ENCODE measurements at places on chromosomes 1 and 21.
A peak's percentile ranks its signal among the peaks of the same experiment; 100 is the strongest.

DNA sequence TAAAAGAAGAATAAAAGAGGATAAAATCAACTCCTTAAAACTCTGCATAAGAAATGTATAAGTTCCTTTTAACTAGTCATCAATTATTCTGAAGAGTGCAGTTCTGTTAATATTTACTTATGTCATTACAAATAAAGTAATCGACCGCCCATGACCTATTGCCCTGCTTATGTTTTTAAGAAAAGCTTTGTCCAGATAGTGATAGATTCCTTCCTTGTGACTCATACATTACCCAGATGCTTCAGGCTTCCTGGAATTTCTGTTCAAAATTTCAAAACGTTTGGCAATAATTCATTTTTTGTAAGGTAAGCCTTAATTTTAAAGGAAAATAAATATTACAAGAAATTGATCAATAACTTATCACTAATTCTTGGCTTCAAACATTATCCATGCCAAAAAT is 918.2 kb upstream of the ADGRL2 start:
- DNase-seq, result no peak

- no peak for DNase-seq
These were observed 155.4 kb upstream of the DUSP10 start for GRCh38 chr1:221897321-221897721.

GRCh38 chr1:7403265-7404045 is 367.6 kb upstream of the VAMP3 start:
- no peak for DNase-seq

DNA sequence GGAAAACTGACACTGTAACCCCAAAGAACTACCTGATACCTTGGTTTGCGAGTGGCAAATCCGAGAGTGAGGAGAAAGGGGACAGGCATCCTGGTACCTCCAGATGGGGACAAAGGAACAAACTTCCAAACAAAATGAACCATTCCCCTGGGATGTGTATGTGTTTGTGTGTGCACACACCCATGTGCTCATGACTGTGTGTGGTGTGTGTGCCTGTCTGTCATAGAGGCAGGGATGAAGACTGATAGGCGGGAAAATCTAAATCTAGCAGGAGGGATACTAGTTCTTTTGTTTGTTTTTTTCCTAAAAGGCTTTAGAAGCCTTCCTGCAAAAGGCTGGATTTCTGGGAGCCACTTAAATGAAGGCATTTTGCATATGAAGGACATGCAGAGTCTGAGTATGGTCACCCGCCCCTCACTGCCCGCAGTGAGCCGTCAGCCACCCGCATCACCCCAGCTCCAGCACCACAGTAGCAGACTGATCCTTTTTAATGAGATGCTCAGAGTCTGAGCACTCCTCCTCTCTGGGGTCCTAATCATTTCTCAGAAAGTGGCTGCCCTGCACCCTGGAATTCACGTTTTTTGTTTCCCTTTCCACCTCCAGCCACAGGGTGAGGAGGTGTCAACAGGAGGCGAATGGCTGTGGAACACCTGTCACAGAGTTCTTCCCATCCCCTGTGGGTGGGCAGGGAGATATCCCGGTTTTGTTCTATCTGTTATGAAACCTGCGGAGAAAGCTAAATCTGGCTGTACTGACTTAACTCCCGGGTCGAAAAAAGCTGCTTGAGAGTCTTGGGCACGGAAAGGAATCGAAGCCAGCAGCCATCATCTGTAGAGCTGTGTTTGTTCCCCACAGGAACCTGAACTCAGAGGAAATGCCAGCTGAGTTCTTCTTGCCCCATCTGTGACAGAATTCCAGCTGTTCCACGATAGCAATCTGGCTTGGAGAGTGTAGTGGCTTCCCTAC is 34.9 kb downstream of the UTP25 start:
- DNase-seq, result no peak

DNA sequence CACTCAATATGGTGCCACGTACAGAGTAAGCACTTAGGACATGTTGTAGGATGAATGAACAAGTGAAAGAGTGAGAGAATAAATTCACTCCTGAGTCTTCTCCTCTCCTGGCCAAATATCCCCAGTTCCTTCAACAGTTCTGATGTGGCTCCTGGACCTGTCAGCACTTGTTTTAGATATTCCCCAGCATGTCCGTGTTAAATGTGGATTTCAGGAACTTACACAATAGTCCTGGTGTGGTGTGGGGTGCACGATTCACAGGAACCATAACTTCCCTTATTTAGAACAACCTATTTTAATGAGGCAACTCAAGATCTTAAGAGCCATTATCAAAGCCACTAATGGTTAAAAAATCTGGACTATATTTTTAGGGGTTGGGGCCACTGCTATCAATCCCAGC is 39.0 kb upstream of the MYSM1 start:
- no peak for DNase-seq

- DNase-seq, result no peak
These were observed 23.9 kb upstream of the FAAH start for GRCh38 chr1:46370214-46370633.

DNA sequence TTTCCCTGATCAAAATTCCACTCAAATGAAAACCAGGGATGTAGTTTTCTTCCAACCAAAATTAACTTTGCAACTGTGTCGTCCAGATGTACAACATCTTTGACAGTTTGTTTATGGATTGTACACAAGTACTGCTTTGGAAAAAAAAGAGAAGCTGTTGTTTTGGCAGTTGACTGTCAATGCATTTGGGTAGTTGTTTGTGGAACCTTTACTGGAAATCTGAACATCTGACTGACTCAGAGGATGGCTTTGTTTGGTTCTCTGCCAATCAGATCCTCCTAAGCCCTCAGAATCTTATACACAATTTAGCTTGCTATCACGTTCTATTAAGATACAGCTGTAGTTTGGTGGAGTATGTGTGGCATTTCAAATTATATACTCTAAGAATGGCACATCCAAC is 195.0 kb downstream of the KCNK2 start:
- no peak for DNase-seq

DNA sequence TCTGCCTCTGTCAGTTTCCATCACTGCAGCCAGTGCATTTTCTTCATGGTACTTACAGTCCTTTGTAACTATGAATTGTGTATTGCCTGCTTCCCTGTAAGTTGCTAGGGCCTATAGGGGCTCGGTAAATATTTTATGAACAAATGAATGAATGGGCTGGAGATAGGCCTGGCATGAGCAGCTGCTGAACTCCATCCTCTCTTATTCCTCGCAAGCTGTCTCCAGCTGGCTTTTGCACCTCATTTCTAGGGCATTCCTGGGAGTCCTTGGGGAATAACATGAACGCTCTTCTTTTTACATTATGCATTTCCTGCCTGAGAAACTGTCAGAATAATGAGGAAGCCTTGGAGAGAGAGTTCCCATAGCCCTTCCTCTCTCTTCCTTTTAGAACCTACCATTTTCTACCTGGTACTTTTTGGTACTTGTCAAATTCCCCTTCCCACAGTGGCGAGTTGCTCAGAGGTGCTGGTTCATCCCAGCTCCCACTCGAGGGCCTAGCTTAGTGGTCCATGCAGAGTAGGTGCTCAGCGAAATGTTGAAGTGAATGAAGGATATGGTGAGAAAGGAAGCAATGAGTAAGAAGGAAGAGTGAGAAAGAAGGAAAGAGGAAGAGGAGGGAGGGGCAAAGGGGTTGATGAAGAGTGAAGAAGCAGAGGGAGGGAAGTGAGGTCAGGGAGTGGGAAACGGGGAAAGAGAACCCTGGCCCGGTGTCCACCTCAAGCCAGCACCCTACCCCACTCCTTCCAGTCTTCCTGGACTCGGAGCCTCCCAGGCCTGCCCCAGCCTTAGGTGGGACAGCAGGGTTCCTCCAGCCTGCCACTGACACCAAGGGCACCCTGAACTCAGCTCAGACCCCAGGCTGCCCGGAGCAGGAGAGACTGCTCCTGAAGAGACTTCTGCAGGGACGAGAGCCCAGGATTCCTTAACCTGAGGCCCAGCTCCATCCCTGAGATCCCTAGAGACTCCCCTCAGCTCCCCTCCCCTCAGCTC is 29.6 kb downstream of the KCNC4 start:
- DNase-seq, result no peak

DNA sequence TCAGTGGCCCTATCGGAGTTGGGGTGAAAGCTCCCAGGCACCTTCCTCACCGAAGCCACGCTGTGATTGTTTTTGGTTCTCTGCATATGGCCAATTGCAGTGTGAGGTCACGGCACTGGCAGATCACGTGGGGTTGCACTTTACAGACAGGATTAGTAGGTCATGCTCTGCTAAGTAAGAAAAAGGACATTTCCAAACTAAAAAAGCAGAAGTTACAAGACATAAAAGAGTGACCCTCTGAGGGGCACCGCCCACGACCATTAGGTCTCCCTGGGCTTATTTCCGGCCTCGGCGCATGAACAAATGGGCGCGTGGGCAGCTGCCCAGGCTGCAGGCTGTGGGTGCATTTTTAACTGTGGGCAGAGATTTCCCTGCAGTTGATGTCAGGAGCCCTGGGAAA is 2.0 kb downstream of the CAPN9 start:
- DNase-seq, result no peak

DNA sequence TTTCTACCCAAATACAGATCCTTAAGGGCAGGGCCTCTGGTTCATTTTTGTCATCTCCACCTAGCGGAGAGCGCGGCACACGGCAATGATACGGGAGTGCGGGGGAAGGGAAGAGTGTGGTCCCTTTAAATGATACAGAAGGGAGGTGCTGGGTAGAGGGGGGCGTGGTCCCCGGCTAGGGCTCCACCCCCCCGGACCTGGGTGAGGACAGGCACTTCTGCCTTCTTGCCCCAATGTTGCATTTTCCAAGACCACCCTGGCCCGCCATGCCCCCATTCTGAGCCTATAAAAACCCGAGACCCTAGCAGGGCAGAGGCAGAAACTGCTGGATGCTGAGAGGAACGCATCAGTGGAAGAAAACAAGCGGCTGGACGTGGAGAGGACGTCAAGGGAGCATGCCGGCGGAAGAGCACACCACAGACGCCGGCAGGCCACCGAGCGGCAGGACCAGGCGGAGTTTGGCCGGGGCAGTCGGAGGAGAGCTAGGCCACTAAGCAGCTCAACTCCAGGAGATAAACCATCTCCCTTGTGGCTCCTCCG is 30.0 kb downstream of the LRRC3 start:
- peak; percentile 69 for DNase-seq

DNA sequence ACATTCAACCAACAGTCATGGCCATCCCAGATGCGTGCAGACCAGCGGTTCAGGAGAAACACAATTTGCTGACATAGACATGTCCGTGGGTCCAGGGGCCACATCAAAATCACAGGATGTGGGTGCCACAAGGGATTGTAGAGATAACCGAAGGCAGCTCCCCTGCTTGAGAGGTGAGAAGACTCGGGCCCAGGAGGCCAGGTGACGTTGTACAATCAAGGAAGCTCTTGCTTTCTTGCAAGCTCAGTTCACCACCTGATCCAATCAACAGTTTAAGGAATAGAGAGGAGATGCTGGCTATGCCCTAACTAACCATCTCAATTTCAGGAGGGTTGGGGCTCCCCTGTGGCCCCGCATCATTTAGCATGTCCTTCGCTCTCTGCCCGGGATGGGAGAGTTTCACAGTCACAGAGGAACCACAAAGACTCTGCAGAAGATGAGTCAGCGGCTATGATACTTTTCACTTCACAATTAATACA is 19.5 kb downstream of the UBASH3A start:
- peak; percentile 71 for DNase-seq

- no peak for DNase-seq
These were observed 18.6 kb upstream of the PAX7 start for GRCh38 chr1:18612073-18612472.

GRCh38 chr1:2983319-2983705 is 38.0 kb upstream of the ACTRT2 start:
- no peak for DNase-seq

GRCh38 chr1:219576931-219577730 is 35.8 kb downstream of the ZC3H11B start:
- DNase-seq, result no peak

DNA sequence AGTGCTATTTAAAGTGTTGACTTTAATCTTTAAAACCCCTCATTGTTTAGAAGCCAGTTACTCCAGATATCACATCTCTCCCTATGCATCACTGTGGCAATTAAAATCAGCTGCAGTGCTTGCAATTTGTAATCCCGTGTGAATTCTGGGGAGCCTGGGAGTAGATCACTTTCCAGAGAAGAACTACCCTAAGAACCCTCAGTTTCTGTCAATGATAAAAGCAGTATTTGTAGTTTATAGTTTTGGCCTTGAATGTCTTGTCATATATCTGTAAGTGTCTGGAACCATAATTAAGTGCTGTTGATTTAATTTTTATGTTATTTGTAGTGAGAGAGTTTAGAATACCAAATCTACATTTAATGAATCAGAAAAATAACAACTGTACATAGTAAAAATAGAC is 5.5 kb upstream of the SPAG17 start:
- no peak for DNase-seq

- no peak for DNase-seq
These were observed 8.1 kb downstream of the ARV1 start for GRCh38 chr1:230986976-230987375.

GRCh38 chr1:23019863-23020625 is 776 bp downstream of the KDM1A start:
- peak; percentile 26 for DNase-seq

GRCh38 chr21:20551939-20552338 is 446.3 kb upstream of the NCAM2 start:
- no peak for DNase-seq

DNA sequence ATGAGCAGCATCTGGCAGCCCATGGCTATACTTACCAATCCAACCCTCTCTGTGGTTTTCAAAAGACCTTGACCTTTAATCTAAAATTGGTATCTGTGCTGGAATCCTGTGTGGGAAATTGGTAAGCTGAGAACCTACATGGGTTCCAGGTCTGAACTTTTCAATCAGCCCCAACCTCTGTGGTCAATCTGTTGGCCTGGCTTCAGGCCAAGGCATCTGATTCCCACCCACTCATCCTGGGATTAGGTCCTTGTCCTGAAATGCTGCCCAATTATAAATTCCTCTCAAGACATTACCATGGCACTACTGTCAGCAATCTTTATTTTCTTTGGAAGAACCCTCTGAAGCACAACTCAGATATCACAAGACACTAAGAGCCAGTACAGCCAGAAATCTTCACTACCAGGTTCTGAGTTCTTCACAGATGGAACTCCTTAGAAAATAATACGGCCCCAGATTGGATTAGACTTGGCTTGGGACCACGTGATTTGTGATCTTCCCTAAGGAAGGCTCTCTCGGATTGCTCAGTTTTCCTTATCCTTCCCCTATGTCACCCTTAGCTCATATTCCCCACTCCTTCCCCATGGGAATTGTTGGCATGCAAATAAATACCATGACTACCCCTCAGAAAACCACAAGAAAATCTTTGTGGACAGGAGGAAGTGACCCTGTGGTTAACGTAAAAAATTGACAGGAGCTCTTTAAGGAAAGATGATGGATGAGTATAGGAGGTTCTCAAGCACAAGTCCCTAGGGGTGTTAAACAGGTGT is 207.9 kb upstream of the ST6GALNAC5 start:
- DNase-seq, result no peak

- peak; percentile 80 for DNase-seq
These were observed 10.8 kb downstream of the ADAMTSL4 start for GRCh38 chr1:150560011-150560438.

GRCh38 chr1:189150624-189151023 is 1327.0 kb downstream of the BRINP3 start:
- no peak for DNase-seq

DNA sequence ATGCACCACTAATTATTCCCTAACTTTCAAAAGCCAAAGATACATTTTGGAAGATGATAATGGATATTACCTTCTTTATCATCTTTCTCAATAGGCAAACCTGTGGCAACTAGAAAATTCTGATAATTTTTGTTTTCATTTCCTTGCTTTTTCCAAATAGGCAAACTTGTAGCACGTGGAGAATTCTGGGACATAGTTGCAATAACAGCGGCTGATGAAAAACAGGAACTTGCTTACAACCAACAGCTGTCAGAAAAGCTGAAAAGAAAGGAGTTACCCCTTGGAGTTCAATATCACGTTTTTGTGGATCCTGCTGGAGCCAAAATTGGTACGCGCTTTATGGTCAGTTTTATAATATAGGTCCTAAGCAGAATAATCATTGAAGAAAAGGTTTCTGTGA is 1.5 kb downstream of the FPGT start:
- DNase-seq, result no peak

Measured in activated T-cell treated with anti-CD3 and anti-CD28 coated beads, Interleukin-2, amount 50 U/mL, for 72 hours (primary cell).